ENCODE measurements at places on chromosomes 11 and 22. TPM values are rescaled to one million over a fixed set of nuclear protein-coding genes. Genes with fewer than 3 reads are reported as not detected.
A peak's percentile ranks its signal among the peaks of the same experiment; 100 is the strongest.

- DNase-seq: no peak
Observed at GRCh38 chr22:26837784-26838470, 180.5 kb downstream of the MIAT start.

- DNase-seq: peak; percentile 90
Observed at GRCh38 chr11:46291441-46292150, 14.1 kb downstream of the CREB3L1 start.

Gene KRTAP5-1
- not detected for total RNA-seq

Gene SLC22A24
- total RNA-seq: not detected

Gene PNPLA5
- total RNA-seq: not detected

DNA sequence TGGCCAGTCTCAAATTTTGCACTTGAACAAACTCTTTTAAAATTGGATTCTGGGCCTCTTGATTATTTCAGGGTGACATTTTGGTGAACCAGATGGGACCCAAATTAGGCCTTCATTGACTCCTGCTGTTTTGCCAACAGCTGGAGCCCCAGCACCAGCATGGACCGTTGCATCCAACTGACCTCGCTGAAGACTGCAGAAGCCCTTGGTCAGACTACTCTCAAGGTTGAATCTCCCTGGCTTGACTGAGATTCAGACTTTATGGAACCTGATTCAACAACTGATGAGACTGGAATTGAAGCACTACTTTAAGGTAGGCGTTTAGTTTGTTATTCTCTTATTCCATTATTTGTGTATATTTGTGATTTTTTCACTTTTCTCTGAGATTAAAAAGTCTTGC, 41.7 kb downstream of the NARS2 start:
- DNase-seq: no peak

Gene IFITM1
- total RNA-seq: 20.9 TPM

DNA sequence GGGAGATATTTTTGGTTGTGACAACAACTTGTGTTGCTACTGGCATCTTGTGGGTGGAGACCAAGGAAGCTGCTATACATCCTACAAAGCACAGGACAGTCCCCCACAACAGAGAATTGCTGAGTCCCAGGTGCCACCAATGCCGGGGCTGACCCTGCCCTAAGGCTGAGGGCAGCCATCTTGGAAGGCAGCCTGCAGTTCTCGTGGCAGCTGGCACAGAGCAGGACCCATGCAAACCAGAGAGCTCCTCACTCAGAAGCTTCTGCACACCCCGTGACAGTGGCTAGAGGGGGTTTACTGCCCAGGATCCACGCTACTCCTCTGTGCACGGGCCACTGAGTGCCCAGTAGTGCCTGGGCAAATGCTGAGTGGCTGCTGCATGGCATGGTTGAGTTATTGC, 143.4 kb downstream of the CTTN start:
- DNase-seq: no peak

Gene MYO18B
- 0.08 TPM for total RNA-seq

Gene ZP1
- total RNA-seq: not detected

GRCh38 chr22:25930788-25931310, 188.9 kb downstream of the MYO18B start:
- no peak for DNase-seq

GRCh38 chr11:116778556-116778955, 5.8 kb upstream of the BUD13 start:
- no peak for DNase-seq

Gene MICAL2
- 31.9 TPM for total RNA-seq

GRCh38 chr11:131546218-131546895, 175.9 kb downstream of the NTM start:
- DNase-seq: peak; percentile 1

Gene FAM111A
- 42.9 TPM for total RNA-seq

DNA sequence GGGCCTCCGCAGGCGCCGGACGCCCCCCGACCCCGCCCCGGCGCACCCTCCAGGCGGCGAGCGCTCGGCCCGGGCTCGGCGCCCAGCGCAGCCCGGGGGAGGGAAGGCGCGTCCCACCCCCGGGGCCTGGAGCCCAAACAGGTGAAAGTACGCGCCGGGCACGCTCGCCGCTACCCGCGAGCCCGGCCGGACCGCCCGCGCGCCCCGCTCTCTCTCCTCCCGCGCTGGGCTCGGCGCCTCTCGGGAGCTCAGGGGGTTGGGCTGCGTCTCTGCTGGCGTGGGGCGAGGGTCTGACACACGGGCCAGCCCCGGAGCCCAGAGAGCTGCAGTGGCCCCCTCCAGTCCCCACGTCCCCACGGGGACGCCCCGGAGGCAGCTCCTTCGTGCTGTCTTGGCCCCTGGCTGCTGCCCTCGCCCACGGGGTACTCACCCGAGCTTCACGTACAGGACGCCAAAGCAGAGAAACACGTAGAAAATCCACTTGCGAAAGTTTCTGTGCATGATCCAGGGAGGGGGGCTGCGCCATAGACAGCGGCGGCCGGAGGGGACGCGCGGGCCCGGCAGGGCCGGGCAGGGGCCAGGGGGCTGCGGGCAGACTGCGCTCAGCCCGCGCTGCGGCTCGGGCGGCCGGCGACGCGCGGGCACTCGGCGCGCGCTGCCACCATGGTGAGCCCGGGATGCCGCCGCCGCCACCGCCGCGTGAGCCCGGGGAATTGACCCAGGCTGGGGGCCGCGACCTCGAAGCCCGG, 534 bp downstream of the WNT7B start:
- no peak for DNase-seq

DNA sequence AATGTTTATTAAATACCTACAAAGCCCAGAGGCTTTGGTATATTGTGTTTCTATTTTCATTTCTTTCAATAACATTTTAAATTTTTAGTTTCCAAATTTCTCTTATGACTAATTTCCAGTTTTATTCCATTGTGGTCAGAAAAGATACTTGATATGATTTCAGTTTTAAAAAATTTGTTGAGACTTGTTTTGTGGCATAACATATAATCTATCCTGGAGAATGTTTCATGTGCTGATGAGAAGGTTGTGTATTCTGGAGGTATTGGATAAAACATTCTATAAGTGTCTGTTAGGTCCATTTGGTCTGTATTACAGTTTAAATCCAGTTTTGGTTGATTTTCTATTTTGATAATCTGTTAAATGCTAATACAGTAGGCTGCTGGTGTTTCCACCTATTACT, 9.8 kb upstream of the RAG1 start:
- no peak for DNase-seq

- no peak for DNase-seq
Observed at GRCh38 chr22:42397332-42398249, 34.6 kb downstream of the NFAM1 start.

DNA sequence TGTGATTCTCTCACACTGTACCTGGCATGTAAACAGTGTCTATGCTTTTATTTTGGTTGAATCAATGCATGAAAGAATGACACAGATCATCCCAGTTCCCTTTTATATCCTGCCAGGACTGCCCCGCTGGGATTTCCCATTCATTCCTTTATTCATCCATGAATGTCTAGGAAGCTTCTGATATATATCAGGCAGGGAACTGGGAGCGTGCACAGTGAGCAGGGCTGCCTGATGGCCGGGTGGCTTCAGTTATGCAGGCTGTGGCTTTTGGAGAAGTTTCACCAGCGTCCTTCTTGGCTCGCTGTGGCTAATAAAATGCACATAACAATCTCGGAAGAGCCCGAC, 789.0 kb downstream of the TBC1D22A start:
- DNase-seq: no peak

Gene SIRT3
- total RNA-seq: 4.2 TPM

DNA sequence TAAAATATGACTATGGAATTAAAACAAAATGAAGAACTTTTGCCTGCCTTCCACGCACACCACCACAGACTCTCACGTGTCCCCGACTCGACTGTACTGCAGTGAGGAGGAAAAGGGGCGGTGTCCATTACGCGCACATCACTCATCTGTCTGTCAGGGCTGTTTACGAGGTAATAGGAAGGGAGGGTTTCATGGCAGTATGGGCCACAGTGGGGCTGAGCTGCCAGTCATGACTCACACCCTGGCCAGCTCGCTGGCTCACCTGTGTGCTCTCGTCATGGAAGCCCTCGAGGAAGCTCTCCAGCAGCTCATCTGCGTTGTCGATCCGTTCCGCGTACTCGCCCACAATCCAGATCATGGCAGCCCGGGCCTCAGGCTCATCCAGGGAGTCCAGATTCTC, 33.5 kb upstream of the RASL10A start:
- no peak for DNase-seq

- DNase-seq: no peak
Observed at GRCh38 chr11:10797001-10797400, 11.7 kb downstream of the EIF4G2 start.

DNA sequence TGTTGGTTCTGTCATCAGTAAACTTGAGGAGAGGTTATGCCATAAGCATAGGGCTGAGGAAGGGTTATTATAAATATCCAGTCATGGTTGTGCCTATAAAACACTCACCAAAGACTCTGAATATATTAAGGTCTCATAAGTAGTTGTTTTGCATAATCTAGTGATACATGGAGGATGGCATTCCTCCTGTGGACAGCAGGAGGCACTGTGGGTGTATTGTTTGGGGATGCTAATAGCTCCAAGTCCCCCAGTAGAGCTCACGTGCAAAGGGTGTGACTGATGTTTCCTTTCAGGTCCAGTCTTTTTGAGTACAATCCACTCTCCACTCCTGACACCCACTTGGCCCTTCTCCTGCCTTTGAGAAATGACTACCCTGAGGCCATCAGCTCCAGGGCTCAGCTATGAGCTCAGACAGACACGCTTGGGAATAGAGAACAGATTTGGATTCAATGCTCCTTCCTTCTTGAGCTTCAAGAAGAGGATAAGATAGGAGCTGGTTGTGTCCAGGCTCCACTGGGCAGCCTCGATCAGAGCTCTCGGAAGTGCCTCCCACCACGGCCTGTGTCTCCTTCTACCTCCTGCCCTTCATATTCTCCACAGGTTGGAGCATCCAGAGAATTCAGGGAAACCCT, 85.2 kb upstream of the IGLL5 start:
- DNase-seq: no peak

DNA sequence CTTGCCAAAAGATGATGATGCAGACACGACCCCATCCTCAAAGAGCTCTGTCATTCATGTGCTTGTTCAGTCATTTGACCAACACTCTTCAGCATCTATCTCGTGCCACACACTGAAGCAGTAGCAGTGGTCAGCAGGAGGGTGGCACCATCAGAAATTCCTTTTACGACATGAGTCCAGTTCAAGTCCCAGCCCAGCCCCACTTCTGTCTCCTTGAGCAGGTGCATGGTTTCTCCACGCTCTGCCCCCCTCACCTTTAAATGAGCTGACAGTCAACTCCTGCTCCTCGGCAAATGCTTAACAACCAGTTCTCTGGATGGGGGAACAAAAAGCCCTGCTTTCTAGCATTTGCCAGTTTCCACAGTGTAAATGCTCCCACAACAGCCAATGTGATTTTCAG, 60.9 kb downstream of the SYN3 start:
- DNase-seq: no peak

Gene P4HA3
- total RNA-seq: 4.4 TPM

Gene RASL10A
- total RNA-seq: not detected

- DNase-seq: no peak
Observed at GRCh38 chr22:45597460-45598192, 74.0 kb upstream of the ATXN10 start.

Gene CCDC87
- 0.45 TPM for total RNA-seq

- DNase-seq: no peak
Observed at GRCh38 chr11:3972431-3972830, 117.0 kb downstream of the STIM1 start.

Gene RANBP1
- 191 TPM for total RNA-seq

DNA sequence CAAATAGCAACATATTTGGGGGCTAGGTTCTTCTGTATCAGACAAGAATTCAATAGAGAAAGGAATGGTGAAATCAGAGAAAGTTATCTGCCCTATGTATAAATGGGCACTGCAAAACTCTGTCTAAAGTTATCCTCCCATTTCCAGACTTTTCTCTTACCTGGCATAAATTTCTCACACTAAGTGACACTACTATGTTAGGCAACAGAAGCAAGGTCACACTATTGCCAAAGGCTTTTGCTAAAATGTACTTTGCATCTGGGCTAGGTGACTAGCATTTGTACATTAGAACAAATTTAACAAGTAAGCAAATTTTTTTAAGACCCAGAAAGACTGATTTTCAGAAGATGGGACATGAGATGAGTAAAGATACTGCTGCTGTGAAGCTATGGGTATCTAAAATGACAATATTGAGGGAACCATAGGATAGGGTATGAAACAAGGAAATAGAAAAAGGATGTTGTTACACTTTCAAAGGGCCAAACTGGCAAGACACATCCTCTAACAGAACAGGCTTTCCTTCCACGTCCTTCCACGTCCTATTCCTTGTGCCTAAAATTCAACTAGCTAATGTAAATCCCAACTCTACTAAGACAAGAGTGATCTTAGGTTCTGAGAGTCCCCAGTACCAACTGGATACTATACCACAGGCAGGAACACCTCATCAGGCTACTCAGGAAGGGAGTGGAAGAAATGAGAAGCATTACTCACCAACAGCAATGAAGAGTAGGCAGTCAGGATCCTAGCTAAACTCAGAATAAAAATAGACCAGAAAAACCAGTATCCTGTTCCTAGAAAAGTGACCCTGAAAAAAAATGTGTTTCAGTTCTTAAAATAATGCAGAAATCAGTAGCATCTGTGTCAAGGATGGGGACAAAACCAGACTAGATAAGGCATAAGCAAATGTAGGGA, 22.6 kb downstream of the GDPD4 start:
- DNase-seq: peak; percentile 30

- no peak for DNase-seq
Observed at GRCh38 chr11:3981084-3981633, 113.4 kb upstream of the RRM1 start.

Measured in fibroblast of the aortic adventitia (primary cell).